Left lung (tissue), 14 donors: ENCODE measurements at places on chromosomes 16 and 17.

- no peak for DNase-seq
Observed at GRCh38 chr16:3461151-3461550, 17.7 kb downstream of the NAA60 start.

- DNase-seq, result no peak
Observed at GRCh38 chr16:17229131-17229530, 241.6 kb downstream of the XYLT1 start.

- no peak for DNase-seq
Observed at GRCh38 chr16:5870886-5871691, 773.5 kb upstream of the EEF2KMT start.

GRCh38 chr17:20276421-20276820 lies 190.9 kb downstream of the LGALS9B start:
- DNase-seq, result no peak

DNA sequence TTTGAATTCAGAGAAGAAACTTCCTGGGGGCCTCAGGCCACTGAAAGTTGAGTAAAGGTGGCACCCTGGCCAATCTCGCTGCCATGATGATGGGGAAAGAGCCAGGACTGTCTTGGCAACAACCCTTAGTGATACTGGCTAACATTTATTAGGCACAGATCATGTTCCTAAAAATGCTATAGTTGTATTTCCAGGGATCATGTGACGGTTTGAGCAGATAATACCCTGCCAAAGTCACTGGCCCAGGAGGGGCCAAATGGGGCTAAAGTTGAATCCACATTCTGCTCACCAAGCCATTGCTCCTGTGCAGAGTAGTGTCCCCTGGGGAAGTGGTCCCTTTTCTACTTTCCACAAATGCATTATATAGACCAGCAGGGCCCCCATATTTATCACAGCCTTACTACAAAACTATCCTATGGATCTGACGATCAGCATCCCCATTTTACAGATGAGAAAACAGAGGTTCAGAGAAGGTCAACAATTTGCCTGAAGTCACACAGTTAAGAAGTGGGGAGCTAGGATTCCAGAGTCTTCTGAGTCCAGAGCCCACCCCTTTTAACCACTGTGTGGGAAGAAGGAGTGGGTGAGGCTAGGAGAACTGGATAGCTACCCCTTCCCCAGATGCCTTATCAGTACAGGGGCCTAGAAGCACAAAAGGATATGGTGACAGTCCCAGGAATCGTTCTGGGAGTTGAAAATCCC lies 300.0 kb upstream of the IRX3 start:
- DNase-seq, result no peak

DNA sequence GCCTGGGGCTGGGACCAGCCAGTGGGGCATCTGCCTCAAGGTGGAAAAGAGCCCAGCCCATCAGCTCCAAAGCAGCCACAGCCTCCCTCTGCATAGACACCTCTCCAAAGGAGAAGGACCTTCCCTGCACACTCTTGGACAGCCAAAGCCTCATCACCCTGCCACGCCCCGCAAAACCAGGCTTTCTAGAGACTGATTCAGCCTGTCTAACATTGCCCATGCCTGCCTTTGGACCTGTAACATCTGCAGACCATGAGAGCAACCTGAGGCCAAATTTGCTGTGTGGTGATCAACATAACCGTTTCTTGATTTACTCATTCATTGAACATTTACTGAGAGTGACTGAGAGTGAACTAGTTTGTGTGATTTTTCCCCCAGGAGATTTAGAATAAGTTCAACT lies 219.7 kb upstream of the HSBP1 start:
- DNase-seq, result no peak

DNA sequence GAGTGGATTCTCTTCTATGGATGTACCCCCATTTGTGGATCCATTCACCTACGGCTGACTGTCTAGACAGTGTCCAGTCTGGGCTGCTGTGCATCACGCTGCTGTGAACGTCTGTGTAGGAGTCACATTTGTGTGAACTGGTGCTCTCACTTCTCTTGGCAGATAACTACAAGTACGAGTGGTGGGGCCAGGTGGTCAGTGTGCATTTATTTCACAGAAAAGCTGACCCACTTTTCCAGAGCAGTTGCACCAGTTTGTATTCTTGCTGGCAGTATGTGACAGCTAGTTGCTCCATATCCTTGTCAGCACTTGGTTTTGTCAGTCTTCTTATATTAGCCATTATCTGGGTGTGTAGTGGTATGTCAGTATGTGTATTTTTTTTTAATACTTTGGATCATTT lies 28.4 kb downstream of the FOXK2 start:
- no peak for DNase-seq

GRCh38 chr17:82023447-82024241 lies 539 bp downstream of the LRRC45 start:
- no peak for DNase-seq

DNA sequence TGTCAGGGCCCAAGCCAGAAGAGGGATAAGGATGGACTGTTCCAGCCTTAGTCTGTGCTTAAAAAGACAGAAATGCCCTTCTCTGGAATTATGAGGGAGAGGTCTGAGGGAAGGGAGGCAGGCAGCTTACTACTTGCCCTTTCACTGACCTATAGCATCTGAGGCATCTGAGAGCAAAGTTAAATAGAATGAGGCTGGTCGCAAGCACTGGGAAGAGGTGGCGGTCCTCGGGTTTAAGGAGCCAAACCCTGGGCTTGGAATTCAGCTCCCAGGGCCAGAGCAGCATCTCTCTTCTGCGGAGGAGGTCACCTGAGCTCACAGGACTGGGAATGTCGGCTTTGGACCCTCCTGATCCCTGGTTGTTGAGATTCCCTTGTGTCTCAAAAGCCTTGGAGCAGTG lies 3.1 kb upstream of the LIMD2 start:
- DNase-seq, result no peak

DNA sequence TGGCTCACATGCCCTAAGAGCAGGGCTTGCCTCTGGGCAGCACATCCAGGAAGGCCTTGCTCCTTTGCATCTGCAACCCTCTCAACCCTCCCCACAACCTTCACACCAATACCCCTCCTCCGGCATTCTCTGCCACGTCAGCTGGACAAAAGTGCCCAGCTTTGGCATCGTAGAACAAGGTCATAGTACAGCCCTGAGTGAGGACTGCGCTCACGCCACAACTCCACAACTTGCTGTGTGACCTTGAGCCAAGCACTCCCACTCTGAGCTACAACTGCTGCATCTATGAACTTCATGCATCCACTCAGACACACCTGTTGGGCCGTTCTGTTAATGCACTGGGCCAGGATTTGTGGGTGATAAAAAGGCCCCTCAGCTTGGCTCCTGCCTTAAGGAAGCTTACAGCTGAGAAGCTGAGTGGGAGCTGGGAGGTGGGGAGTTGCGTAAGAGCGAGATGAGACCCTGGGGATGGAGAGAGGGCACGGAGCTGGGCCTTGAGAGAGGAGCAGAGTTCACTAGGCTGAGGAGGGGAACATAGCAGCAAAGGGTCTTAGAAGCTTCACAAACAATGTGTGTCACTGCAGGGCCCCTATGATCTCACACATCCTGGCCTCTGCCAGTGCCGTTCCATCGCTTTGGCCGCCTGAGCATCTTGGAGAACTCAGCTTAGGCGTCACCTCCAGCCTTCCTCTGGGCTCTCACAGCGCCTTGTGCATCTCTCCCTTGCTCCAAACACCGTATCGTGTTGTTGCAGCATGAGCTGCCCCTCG lies 8.6 kb upstream of the MRC2 start:
- DNase-seq, result no peak

DNA sequence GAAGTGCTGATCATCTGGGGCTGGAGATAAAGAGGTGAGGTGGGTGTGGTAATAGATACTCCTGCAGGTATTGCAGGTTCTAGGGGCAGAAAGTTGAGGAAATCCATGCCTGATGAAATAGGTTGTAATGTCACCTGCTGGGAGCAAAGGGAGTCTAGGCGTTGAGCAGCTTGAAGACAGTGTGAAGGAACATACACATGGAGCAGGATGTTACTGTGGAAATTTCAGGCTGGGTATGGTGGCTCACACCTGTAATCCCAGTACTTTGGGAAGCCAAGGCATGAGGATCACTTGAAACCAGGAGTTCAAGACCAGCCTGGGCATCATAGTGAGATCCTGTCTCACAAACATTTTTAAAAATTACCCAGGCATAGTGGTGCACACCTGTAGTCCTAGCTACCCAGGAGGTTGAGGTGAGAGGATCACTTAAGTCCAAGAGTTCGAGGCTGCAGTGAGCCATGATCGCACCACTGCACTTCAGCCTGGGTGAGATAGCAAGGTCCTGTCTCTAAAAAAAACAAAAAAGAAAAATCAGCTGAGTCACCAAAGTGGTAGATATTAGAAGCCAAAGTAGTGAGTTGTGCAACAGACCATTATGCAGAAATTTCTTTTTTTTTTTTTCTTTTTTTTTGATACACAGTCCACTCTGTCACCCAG lies 9.1 kb upstream of the CRYBA1 start:
- DNase-seq, result no peak

DNA sequence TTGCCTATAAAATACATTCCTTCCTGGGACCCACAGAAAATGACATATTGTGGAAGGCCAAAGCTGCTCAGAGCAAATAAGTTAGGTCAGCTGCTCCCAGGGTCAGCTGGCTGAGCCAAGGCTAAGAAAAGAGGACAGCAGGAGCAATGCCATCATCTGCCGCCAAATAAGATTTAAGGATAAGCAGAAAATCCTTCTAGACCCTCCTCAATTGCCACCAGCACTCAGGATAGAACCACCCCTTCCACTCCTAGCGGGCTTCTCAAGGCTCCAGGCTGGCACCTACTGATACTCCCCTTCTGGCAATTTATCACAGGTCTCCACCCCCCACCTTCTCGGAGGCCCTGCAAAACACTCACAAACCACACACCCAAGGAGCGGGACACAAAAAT lies 22.9 kb downstream of the MBTPS1 start:
- DNase-seq, result no peak

DNA sequence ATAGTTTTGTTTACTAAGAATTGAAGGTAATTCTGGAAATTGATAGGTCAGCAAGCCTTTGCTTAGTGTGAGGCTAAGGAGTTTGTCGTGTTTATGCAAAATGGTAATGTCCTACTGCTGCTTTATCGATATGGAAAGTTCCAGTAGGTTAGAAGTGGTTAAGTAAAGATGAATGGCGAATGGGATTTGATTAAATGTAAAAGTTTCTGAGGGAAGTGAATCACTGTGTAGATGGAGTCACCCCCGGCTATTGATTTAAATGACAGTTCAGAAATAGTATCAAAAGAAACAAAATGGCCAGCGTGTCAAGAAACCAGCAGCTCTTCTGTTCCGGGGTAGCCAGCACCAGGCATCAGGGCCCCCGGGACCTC lies 131.4 kb downstream of the RPTOR start:
- DNase-seq, result no peak

- DNase-seq, result no peak
Observed at GRCh38 chr17:10648956-10649355, 8.2 kb downstream of the MYH3 start.

- no peak for DNase-seq
Observed at GRCh38 chr17:63557416-63557815, 7.1 kb downstream of the DCAF7 start.

GRCh38 chr17:27315322-27315721 lies 21.4 kb downstream of the WSB1 start:
- DNase-seq, result peak; percentile 74

DNA sequence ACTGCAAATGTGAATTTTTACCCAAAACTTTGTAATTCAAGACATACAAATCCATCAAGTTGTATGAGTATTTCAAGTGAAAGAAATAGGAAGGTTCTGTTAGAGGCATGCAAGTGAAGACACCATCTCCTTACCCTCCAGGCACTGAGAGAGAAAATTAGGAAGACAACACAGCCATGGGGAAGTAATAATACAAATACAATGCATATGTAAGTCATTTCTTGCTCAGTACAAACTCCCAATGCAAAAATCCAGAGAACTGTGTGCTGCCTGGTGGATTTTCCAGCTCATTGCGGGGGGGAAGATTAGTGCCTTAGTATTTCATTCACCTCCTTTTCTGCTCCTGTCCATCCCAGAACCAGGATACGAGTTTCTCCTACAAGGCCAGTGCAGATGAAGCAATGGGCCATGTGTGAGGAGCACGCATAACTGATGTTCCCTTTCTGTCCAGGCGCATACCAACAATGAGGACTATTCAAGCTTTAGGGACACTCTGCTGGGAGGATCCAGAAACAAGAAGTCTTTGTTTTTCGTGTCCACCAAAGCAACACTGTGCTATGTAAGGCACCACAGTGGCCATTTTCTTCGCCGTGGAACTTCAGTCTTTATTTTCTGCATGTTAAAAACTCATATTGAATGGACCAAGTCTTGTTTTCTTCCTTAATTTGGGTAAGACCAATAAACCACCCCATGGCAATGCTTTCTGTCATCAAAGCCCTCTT lies 143.7 kb upstream of the RCVRN start:
- no peak for DNase-seq

DNA sequence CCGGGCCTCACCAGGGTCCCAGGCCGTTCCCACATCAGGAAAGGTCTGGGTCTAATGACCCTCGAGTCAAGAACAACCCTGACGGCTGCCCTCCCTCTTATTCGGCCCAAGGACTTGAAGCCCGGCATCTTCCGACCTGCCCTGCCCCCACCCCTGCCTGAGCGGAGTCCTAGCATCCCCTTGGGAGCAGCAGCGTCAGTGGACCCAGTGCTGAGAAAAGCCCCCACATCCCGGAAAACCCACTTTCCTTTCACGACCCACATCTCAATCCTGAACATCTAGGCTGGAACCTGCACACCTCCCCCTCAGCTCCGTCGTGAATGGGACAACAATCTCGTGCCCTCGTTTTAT lies 769 bp downstream of the TMEM88 start:
- DNase-seq, result no peak

GRCh38 chr17:67376415-67376736 lies 705 bp upstream of the PITPNC1 start:
- DNase-seq, result no peak

DNA sequence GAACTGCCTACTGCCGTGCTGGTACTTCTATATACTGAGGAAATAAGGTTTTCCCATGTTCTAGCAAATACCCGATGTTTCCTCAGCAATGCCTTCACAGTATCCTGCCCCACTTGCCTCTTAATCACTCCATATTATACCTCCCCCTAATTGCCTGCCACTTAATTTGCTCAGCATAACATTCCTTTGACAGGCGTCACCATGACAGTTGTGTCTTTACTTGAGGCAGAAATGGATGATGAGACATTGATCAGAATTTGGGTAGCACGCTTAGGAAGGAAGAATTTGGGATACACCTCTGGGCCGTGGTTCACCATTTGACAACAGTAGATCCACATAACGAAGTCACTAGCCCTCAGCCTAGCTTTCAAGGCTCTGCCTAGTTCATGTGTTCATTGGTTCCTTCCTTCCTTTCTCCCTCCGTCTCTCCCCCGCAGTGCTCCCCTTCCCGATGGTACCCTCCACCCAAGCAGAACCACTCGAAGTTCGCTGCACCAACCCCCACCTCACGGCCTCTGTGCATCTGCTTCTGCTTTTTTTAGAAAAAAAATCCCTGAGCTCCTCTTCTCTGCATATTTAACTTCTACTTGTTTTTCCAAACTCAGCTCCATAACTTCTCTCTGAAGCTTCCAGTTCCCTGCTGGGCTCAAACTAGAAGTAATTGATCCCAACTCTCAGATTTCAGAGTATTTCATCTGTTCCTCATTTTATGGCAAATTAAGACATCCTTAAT lies 19.4 kb downstream of the IQCK start:
- peak; percentile 35 for DNase-seq

GRCh38 chr17:81025741-81026129 lies 9.2 kb upstream of the BAIAP2 start:
- no peak for DNase-seq
